ENCODE measurements at places on chromosomes 3 and 15.

- no peak for DNase-seq
Observed at GRCh38 chr15:82543160-82543559, 2.9 kb upstream of the RPS17 start.

- DNase-seq: no peak
Observed at GRCh38 chr3:105365391-105366325, 1.1 kb upstream of the ALCAM start.

GRCh38 chr3:197135212-197135611 is 105.6 kb upstream of the MELTF start:
- DNase-seq: no peak

- no peak for DNase-seq
Observed at GRCh38 chr3:141331377-141332318, 36.7 kb upstream of the ZBTB38 start.

- no peak for DNase-seq
Observed at GRCh38 chr3:71763426-71763825, 9.8 kb downstream of the GPR27 start.

GRCh38 chr3:46668116-46668515 is 25.4 kb downstream of the ALS2CL start:
- DNase-seq: no peak

DNA sequence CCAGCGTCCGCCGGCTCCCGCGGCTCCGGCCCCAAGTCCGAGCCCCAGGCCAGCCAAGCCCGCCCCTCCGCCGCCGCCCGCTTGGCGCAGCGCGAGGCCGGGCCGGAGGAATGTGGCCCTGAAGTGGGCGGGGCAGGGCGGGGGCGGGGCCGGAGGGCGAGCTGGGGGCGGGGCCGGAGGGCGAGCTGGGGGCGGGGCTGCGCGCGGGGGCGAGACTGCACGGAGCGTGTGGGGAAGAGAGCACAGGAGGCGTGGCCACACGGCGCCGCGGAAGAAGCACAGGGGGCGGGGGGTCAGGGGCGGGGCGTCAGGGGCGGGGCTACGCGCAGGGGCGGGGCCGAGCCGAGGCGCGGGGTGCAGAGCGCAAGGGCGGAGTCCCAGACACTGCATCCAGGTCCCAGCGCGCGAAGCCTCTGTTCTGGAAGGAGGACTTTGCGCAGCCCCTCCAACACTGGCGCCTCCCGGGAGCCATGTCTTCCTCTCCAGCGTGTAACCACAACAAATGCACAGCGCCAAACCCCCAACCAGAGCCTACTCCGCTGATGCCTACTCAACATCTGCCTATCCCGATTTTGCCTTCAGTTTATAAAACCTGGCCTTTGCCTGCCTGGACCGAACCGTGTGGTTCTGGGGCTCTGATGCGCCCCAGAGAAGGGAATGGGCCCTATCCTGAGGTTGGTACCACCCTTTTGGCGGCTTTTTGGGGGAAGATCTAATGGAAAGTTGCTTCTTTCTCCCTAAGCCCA is 105.5 kb downstream of the IQSEC1 start:
- peak; percentile 67 for DNase-seq
